Subcutaneous adipose tissue (tissue), 4 donors: ENCODE measurements at places on chromosomes 5 and 9. TPM values are rescaled to one million over a fixed set of nuclear protein-coding genes. Genes with fewer than 3 reads are reported as not detected.

ARHGEF39 gene
- not detected for total RNA-seq

TTC23L gene
- total RNA-seq, result not detected

PDCD1LG2 gene
- 3.8 TPM for total RNA-seq

SLC36A3 gene
- total RNA-seq, result not detected

FGD3 gene
- 11.7 TPM for total RNA-seq

SPRY4 gene
- 32.0 TPM for total RNA-seq

EXD3 gene
- 8.6 TPM for total RNA-seq

PHF24 gene
- total RNA-seq, result 0.34 TPM

OSMR gene
- 42.9 TPM for total RNA-seq

IL13 gene
- total RNA-seq, result not detected

ADGRD2 gene
- total RNA-seq, result not detected

ARL14EPL gene
- not detected for total RNA-seq

SPINK6 gene
- not detected for total RNA-seq

FAM170A gene
- total RNA-seq, result not detected

KCNIP1 gene
- total RNA-seq, result not detected

GAPT gene
- 4.0 TPM for total RNA-seq

SPINK5 gene
- 0.51 TPM for total RNA-seq

ZNF169 gene
- total RNA-seq, result 16.3 TPM

PLAC8L1 gene
- total RNA-seq, result not detected

STK32A gene
- 5.1 TPM for total RNA-seq

STPG3 gene
- not detected for total RNA-seq

KYAT1 gene
- total RNA-seq, result 1.5 TPM

DIPK1B gene
- total RNA-seq, result 7.0 TPM

SLC45A2 gene
- not detected for total RNA-seq

ARL10 gene
- total RNA-seq, result 5.8 TPM

PRUNE2 gene
- 20.7 TPM for total RNA-seq

PRDM9 gene
- total RNA-seq, result not detected

SLC1A3 gene
- total RNA-seq, result 232 TPM

ISOC1 gene
- total RNA-seq, result 43.0 TPM

GLRA1 gene
- total RNA-seq, result not detected

ZBTB26 gene
- total RNA-seq, result 9.0 TPM

IFNA21 gene
- not detected for total RNA-seq

FAM193B gene
- 25.8 TPM for total RNA-seq

KIF24 gene
- total RNA-seq, result 1.4 TPM

VAV2 gene
- 4.4 TPM for total RNA-seq
